ENCODE measurements at places on chromosomes 5 and 9. TPM values are rescaled to one million over a fixed set of nuclear protein-coding genes. Genes with fewer than 3 reads are reported as not detected.

FAM114A2 gene
- 32.4 TPM for total RNA-seq

SLC22A4 gene
- total RNA-seq = 0.47 TPM

C5orf15 gene
- 38.4 TPM for total RNA-seq

GARIN3 gene
- not detected for total RNA-seq

DAPK1 gene
- total RNA-seq = 64.1 TPM

PCDHA9 gene
- total RNA-seq = 1.4 TPM

ANKRD33B gene
- total RNA-seq = 0.84 TPM

PCDHGB2 gene
- total RNA-seq = 1.5 TPM

PIP5K1B gene
- 5.9 TPM for total RNA-seq

IL3 gene
- total RNA-seq = not detected

DNA sequence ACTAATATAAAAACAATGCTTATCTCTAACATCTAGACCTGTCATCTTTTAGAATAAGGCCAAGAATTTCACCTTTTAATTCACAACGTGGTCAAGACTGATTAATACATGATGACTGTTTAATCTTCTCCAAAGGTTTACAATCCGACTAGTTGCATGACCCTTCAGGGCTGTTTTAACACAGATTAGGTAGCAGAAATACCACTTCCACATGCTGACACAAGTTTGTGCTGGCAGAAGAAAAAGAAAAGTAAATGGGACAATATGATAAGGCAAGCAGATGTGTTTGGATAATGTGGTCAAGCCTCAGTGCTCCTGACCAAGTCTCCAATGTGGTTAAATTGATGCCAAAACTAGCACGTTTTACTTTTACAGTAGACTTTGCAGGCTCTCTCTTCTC lies 31.1 kb downstream of the SEMA6A start:
- no peak for DNase-seq

GRCh38 chr5:98110791-98111190 lies 662.7 kb upstream of the RGMB start:
- no peak for DNase-seq

GRCh38 chr5:2102819-2103776 lies 220.4 kb upstream of the IRX4 start:
- no peak for DNase-seq

DNA sequence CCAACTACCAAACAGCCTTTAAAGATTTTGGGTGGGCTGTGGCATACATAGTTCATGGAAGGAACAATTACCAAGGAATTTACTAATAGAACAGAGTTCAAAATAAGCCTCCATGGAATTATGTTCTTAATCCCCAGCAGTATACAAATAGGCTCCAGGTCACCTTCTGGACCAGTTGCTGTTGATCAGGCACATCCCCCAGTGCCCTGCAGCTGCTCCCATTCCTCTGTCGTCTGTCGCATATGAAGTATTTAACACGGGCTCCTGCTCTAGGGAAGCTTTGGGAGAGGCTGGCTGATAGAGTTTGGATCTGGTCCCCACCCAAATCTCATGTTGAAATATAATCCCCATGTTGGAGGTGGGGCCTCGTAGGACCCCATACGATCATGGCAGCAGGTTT lies 17.8 kb downstream of the SHC3 start:
- no peak for DNase-seq

GRCh38 chr9:115531410-115532125 lies 413.6 kb upstream of the TNC start:
- no peak for DNase-seq

DNA sequence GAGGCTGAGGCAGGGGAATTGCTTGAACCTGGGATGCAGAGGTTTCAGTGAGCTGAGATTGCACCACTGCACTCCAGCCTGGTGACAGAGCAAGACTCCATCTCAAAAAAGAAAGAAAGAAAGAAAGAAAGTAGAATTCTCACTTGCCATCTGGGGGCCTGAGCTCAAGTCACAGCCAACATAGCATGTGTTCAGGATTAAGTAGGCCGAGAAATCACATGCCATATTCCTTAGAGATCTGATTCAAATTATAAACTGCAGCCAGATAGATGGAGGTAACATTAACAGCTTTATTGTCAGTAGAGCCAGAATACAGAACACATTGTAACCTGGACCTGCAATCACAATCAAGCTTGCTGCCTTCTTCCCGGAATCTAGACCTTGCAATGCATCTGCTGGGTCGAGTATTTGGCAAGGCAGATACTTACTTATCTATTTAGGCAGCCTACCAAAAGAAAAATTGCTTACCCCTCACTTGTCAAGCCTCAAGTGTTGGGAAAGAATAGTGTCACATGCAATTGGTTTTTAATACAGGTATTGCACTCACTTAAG lies 173.7 kb downstream of the CPLANE1 start:
- no peak for DNase-seq

DNA sequence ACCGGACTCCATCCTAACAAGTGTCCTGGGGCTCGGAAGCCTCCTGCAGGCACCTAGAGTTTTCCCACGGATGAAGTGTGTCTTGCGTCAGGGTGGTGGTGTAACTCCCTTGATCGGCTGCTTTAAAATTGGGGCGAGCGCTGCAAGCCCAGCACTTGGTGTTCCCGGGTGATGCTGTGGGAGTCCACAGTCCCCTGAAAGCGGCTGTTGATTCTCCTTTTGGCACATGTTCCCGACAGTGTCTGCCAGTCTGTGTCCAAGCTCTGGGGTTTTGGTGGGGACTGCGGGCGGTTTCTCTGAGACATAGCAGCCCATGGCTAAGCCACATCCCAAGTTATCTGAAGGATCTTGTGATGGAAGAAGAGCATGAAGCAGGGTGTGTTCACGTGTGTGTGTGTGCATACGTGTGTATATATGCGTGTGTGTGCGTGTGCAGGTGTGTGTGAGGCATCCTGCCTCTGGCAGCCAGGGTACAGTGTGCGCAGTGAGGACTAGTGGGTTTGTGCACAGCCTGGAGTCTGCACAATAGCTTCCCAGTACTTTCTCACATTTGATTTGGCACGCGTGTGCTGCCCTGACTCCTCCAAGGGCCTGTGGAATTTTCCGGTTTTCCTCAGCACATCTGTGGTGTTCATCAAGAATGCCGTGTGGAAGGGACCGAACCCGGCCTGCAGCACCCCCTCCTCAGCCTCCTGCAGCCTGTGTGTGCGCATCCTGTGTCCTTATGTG lies 16.9 kb downstream of the SLC25A48 start:
- no peak for DNase-seq

- DNase-seq = no peak
Observed at GRCh38 chr9:134283111-134283515, 43.1 kb upstream of the RXRA start.

DNA sequence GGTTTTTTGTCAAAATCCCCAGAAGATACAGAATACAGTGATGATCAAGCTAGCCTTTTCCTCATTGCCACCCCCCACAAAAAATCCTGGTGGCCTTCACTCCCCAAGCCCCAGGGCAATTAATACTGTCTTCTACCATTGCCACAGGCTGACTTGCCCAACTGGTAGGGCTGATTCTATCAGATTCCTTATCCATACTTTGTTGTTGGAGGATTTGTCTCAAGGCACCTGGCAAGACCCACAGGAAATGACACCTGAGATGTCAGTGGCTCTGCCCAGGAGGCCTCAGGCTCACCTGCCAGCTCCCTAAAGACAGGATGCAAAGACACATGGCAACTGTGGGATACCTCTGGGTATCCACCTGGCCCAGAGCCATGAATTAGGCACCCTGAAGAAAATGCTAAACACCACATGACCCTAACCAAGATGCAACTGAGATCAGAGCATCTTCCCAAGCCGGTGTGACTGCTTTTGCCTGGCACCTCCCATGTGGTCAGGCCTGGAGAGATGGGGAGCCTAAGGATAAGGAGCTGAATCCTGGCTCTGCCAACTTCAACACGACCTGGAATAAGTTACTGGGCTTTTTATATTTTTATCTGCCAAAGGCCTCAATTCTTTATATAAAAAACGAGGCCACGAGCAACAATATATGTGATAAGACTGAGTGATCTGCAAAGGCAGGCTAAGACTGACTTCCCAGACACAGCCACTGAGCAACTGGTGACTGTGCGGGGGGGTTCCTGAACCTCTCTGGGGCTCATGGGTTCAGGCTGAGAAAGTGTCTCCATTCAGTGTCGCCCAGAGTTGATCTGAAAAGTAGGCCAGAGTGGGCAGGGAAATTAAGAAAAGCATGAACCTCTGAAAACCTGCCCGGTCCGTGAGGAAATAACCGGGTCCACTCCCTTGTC lies 944 bp downstream of the ATOX1 start:
- no peak for DNase-seq

- DNase-seq = no peak
Observed at GRCh38 chr5:3394891-3395599, 200.6 kb upstream of the IRX1 start.

DNA sequence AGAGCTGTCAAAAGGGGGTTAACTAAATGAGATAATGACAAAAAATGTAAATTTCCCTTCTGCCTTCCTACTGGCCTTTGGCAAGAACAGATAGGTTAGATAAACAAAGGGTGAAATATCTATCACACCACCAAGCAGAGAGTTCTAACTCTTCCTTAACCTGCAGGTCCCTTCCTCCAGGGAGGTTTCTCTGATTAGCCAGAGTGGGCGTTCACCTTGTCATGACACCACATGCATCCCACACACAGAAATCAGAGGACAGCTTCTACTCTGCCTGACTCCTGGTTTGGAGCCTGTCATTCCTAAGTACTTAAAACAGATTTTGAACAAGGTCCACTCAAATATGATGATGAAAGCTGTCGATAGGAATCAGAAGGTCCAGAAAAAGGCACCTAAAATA lies 180.0 kb downstream of the CDK5RAP2 start:
- no peak for DNase-seq

DNA sequence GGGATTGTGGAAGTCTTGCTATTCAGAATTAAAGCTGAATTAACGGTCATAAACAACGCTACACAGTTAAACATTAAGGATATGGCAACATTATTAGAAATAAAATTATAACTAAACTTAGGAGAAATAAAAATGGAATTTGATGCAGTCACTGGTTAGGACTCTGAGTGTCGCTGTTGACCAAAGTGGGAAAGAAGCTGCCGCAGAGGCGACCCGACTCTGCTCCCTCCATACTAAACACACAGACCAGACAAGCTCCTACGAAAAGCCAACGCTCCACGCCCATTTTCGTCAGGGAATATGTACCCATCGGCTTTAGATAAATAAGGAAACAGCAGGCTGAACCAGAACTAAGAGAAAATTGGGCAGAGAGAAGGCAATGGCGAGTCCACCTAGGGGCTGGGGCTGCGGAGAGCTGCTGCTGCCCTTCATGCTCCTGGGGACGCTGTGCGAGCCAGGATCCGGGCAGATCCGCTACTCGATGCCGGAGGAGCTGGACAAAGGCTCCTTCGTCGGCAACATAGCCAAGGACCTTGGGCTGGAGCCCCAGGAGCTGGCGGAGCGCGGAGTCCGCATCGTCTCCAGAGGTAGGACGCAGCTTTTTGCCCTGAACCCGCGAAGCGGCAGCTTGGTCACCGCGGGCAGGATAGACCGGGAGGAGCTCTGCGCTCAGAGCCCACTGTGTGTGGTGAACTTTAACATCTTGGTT lies at the start of gene PCDHGA5:
TSS of gene PCDHGA5 (plus strand) at position 211 of the 709 bp plus-strand sequence. CDS start at position 380, 169 bp downstream.
- no peak for DNase-seq

- DNase-seq = no peak
Observed at GRCh38 chr5:58240322-58240721, 219.6 kb downstream of the PLK2 start.

DNA sequence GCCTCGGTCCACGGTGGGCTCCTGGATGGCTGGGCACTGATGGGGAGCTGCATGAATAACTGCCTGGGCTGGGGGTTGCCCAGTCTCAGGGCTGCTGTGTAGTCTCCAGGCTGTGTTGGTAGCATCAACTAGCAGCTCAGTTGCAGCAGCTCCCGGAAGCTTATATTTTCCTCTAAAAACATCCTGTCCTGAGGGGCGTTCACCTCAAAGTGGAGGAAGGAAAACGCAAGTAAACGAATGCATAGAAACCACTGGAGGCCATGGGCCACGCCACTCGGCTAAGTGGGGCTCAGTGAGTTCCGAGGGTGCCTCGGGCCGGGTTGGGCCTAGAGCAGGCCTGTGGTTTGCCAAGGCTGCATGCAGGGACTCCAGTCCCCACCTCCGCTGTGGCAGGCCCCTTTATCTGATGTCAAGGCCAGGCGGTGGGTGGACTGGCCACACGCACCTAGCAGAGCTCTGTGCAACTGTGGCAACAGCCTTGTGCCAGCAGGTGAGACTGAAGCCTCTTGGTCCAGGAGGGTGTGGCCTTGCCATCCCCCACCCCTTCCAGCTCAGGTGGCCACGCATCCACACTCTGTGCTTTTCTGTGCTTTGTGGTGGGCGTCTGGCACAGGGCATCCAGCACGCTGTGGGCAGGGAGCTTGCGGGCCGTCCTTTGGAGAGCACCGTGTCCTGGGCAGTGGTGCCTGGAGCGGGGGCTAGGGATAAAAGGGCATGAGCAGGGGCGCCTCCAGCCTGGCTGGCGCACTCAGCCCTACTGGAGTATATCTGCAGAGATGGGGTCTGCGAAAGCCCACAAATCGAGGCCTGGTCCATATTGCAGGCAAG lies 15.1 kb downstream of the TCF7 start:
- DNase-seq = no peak

GRCh38 chr9:127520941-127521918 lies 69.9 kb downstream of the LRSAM1 start:
- DNase-seq = no peak

DNA sequence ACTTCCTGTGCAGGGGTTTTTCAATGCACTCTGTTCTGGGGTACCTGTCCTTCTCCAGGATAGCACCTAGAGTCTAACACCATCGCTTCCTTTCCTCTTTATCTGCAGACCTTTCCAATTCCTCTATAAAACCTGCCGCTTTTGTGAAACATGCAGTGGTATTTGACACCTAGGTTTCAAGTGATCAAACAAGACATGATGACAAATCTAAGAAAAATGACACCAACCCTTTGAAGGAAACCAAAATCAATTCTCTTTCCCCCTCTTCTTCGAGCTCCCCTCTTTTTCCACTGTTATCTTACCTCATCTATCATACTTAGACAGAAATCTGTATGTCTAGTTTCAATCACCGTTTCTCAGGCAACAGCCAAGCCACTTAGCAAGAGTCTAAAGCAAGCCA lies 25.6 kb upstream of the RANBP17 start:
- no peak for DNase-seq

DNA sequence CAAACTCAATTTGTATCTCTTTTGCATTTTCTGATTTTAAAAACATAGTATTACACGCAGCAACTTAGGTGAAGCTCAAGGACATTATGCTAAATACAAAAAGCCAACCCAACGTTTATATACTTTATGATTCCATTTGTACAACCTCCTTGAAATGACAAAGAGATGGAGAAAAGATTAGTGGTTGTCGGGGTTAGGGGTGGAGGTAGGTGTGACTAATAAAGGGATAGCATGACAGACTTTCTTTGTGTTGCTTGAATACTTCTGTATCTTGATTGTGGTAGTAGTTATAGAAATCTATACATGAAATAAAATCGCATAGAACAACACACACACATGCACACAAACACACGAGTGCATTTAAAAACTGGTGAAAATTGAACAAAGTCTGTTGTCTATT lies 42.5 kb upstream of the EFNA5 start:
- DNase-seq = no peak
